ENCODE measurements at places on chromosomes 7 and 10.

DNA sequence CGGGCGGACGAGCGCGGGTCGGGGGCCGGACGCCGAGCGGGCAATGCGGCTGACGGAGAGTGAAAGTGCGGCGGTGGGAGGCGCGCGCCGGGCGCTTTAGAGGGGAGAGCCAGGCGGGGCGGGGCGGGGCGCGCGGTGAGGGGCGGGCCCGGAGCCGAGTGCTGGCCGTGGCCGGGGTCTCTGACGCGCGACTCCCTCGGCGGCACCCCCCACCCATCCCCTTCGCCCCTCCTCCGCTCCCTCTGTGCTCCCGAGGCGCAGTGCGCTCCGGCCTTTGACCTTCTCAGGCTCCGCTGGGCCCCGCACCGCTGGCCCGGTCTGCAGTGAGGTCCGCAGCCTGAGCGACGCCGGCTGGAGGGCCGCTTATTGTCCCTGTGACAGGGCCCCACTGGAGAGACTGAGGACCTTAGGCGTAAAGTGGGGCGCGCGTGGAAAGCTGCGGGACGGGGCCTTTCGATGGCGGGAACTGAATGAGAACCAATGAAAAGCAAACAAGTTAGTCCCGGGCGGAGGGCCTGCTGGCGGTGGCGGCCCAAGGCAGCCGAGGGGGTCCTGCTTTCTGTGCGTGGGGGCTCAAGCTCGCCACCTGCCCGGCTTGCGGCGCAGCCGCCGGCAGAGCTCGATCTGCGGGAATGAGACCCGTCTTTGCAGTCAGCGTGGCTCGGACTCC is at the start of gene CXCL12:
CXCL12 (minus strand) TSS at position 72 of the 670 bp plus-strand sequence. CDS start 92 bp downstream, outside the sequence.
- no peak for DNase-seq

- DNase-seq = no peak
Measured at GRCh38 chr10:69505636-69506318, 54.5 kb downstream of the TSPAN15 start.

GRCh38 chr10:101133489-101134298 is 2.6 kb downstream of the TLX1 start:
- no peak for DNase-seq

- DNase-seq = no peak
Measured at GRCh38 chr7:46286356-46286755, 365.3 kb upstream of the IGFBP3 start.

- DNase-seq = no peak
Measured at GRCh38 chr10:123786306-123786705, 105.3 kb downstream of the CPXM2 start.

DNA sequence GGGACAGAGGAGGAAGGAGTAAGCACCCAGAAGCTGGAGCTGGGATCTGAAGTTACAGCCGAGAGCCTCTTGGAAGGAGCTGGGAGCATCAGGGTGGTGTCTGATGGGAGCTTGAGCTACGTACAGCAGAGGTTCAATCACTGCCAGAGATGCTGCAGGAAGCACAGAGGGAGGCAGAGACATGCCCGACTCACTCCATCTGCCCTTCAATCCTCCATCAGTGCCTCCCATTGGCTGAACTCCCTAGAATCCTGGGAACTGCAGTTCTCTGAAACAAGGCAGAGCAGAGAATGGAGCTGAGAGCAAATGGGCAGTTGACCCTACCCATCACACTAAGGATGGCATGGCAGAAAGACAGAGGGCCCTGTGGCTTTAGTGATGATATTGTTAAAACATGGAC is 40.0 kb upstream of the CTBP2 start:
- DNase-seq = no peak

DNA sequence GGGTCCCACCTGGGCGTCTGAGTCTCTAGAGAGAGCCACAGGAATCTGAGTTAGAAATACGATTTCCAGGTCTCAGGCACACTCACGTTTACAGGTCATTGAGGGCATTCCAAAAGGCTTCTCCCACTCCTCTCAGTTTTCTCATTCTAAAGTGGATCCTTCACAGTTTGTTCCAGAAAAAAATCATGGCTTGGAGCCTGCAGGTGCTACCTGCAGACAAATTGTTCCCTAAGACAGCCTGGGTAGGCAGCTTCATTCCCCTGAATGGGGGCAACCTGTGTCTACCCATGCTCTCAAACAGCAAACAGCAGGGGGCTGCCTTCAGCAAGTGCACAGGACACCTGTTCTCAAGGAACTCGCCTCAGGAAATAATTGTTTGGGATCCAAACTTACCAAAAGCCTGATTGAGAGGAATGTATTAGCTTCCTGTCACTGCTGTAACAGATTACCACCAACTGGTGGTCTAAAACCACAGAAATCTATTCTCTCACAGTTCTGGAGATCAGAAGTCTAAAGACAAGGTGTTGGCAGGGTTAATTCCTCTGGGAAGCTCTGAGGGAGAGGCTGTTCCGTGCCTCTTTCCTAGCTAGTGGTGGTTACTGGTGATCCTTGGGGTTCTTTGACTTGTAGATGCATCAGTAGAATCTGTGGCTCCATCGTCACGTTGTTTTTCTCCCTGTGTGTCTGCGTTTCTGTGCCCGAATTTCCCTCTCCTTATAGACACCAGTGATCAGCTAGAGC is 117.2 kb downstream of the RAB11FIP2 start:
- no peak for DNase-seq

DNA sequence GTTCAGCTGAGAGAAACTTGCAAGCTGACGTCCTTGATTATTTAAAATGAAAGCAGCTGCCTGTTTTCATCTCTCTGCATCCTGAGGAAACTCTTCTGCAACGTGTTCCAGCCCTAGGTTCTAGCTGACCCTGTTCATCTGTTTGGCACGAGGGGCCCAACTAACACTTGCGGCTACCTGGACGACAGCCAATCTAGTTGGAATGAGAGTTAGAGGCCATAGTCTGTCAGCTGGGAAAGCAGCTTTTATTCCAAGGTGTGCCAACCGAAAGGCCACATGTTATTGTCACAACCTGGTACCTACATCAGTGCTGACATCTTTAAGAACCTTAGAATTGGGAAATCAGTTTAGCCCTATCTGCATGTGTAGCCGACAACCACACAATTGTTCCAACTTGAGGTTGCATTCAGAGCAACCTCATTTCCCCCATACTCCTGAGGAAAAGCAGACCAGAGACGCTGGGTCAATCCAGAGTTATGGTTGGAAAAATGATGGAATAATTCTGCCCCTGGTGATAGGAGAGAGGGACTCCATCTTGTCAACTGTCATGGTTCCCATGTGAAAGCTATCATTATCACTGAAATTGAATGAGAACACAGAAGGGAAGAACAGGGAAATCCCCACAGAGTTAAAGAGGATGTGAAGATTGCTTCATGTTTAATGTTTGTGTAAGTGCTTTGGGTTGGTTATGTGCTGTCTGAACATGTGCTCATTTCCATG is 121.6 kb downstream of the EGFR start:
- DNase-seq = no peak

GRCh38 chr7:28395831-28396230 is 16.5 kb upstream of the CREB5 start:
- no peak for DNase-seq

GRCh38 chr10:49166484-49167400 is 21.4 kb downstream of the TMEM273 start:
- no peak for DNase-seq

- no peak for DNase-seq
Measured at GRCh38 chr10:114590993-114591392, 67.1 kb downstream of the ABLIM1 start.

- DNase-seq = no peak
Measured at GRCh38 chr7:65239707-65240352, 133.8 kb upstream of the ZNF92 start.

GRCh38 chr10:58990693-58991092 is 185.8 kb upstream of the PHYHIPL start:
- DNase-seq = no peak

GRCh38 chr10:131778385-131778784 is 122.4 kb upstream of the PPP2R2D start:
- DNase-seq = no peak

GRCh38 chr10:97888641-97889262 is 39.1 kb downstream of the GOLGA7B start:
- DNase-seq = no peak

DNA sequence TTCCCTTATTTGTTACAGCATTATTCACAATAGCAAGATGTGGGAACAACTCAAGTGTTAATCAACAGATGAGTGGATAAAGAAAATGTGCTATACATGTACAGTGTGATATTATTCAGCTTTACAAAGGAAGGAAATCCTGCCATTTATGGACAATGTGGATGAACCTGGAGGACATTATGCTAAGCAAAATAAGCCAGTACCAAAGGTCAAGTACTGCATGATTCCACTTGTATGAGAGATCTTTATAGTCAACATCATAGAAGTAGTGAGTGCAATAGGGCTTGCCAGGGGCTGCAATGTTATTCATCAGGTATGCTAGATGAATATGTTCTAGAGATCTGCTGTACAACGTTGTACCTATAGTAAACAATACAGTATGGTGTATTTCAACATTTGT is 138.5 kb upstream of the AGR3 start:
- DNase-seq = no peak

DNA sequence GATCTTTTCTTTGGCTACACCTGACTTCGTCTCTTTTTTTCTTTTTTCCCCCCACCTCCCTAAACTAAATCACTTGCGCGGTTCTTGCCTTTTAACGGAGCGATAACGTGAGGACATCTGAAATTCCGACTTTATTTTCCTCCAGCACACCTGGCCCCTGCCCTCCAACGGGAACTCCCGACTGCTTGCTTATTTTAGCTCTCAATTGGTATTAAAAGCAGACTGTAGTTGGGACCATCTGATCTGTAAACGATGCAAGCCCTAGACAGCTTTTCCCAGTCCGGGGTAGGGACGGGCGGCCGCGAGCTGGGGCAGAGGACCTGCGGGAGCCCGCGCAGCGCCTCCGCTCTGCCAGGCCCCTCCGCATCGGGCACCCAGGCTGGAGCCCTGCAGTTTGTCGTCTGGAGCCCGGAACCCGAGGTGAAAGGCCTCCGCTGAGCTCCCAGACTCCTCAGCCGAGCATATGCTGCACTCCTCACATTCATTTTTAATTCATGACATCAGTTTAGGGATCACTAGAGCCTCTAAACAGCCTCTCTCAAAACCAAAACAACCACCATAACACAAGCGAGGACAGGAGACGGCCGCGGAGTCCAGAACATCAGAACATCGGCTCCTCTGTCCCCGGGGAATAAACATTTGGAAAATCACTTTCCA is 10.0 kb upstream of the EMX2 start:
- no peak for DNase-seq

- DNase-seq = no peak
Measured at GRCh38 chr10:42988069-42988468, 88.8 kb upstream of the RET start.

GRCh38 chr7:106460792-106461254 is 176.0 kb upstream of the NAMPT start:
- DNase-seq = no peak

DNA sequence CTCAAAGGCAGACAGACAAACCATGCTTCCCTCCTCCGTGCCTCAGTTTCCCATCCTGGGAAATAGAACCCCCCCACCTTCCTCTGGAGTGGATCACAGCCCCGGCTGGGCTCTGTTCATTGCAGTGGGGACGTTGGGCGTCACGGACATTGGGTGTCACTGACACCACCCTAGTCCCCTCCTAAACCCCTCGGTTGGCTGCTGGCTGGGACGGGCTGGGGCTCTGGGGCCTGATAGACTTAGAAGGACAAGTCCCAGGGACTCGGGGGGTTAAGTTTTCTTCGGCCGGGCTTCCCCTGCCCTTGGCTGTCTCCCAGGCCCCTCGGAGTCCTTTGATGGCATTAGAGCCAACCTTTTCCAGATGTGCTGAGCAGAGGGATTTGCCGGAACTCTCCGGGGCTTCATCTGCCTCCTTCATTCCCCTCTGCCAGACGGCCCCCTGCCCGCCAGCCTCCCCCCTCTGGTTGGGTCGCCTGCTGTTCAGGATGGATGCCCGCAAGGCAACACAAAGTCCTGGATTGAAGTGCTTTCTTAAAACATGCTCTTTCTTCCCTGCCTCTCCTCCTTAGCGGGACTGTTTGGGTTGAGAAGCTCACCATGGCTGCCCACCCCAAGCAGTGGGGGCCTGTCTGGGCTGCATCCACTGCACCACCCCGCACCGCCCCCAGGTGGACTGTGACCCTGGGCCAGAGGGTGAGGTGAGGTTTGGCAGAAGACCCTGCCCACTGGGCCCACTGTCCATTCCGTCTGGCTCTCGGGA is 73.0 kb downstream of the COL26A1 start:
- DNase-seq = no peak

- no peak for DNase-seq
Measured at GRCh38 chr7:93011351-93012294, 106.2 kb downstream of the SAMD9 start.

DNA sequence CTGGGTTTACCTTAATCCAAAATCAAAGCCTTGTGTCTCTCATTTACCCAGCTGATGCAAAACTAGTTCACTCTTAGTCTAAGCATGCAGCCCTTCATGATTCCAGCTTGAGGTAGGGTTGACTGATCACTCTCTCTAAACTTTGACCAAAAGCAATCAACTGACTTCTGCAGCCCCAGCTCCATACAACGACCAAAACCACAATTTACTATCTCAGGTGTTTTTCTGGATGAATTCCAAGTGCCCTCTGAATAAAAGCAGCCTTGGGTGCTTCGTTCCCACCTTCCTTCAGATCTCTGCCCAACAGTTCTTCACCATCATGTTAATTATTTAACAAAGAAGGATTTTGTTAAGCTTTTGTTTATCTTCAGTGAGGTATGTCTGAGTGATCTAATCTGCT is 62.6 kb downstream of the CCDC6 start:
- no peak for DNase-seq

GRCh38 chr7:26278770-26279169 is 12.9 kb upstream of the SNX10 start:
- no peak for DNase-seq

DNA sequence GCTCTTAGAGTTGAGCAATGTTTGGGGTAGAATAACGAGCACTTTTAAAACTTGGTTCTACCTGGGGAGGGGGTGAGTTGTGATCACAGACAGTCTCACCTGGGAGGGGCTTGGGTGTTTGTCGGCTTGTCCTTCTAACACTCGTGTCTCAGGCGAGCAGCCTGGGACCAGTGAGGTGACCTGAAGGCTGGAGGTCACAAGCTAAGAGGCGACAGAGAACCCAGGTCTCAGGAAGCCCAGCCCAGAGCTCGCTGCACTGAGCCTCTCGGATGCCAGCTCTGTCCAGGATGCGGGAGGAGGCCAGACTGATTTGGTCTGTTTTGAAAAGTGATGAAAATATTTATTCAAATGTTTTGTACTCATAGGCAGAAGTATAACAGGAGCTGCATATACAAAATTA is 11.8 kb downstream of the HTRA1 start:
- no peak for DNase-seq

DNA sequence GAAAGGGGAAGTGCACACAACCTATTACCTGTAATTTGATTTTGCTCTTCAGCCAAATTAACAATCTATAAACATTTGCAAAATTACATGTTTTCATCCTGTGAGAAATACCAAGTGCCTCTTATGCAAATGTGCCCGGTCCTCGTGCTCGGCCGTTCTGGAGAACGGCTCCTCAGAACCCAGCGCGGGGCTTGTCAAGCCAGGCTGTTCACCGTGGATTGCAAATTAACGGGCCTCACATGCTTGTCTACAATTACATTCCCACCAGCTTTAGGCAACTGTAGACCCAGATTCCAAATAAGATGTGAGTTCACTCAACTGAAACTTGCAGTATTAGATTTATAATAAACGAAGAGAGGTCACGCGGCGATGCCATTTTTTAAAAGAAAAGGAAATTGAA is 8.8 kb downstream of the FOXL3 start:
- DNase-seq = no peak

- DNase-seq = no peak
Measured at GRCh38 chr7:137771679-137772078, 75.1 kb downstream of the DGKI start.

GRCh38 chr10:13865758-13866491 is 279.2 kb downstream of the PRPF18 start:
- DNase-seq = no peak

GRCh38 chr10:116565534-116565933 is 19.8 kb downstream of the PNLIP start:
- no peak for DNase-seq

Data from stimulated activated CD8-positive, alpha-beta memory T cell treated with anti-CD3 and anti-CD28 coated beads, Interleukin-15, amount 100 ng/mL, for 1 hour (primary cell).